ENCODE measurements at places on chromosomes 4 and X.

DNA sequence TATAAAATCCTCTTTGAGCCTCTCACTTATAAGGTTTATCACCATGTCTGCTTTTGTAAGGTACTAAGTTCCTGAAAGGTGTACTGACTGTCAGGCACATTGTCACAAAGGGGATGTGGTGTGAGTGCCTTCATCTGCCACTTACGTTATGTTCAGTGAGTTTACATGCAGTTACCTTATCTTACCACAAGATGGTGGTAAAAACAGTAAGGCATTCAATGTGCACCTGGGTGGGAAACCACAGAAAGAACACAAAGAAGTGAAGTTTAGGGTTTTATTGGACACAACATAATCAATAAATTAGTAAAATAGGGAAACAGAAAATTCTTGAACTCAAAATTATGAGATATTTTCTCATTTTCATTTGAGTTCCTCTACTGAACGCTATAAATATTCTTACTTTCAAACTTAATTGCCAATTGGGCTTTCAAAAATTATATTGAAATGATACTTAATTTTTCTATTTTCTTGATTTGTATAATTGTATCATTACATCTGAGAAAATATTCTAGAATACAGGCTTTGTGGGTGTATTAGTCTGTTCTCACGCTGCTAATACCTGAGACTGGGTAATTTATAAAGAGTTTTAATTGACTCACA is 650.8 kb downstream of the PCDH7 start:
- no peak for DNase-seq

DNA sequence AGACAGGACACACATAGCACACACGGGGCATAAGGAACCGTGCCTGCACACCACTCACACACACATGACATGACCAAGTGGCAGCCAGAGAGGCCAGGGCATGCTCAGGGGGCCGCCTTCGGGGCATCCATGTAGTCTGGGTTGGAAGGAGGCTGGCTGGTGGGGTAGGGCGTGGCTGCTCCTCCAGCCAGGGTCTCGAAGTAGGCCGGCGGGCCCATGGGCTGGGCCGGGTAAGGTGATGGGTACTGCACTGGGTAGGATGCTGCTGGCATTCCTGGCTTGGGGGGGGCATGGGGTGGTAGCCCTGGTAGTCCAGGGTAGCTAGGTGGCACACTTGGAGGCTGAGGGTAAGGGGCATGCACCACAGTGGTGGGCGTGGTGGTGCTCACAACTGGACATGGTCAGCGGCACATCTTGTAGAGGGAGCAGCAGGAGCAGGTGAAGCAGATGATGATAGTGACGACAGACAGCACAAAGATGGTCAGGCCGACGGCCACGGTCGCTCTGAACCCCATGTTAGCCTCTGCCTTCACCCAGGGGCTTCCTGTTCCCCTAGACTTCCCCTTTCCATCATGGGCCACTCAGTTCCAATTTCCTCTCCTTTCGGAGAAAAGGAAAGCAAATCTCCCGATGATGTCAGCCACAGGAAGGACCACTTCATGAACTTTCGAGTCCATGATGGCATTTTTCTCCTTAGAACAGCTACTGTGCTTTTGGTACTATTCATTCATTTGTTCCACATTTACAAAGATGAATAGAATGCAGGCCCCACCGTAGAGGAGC is 10.9 kb upstream of the DDX3X start:
- no peak for DNase-seq

DNA sequence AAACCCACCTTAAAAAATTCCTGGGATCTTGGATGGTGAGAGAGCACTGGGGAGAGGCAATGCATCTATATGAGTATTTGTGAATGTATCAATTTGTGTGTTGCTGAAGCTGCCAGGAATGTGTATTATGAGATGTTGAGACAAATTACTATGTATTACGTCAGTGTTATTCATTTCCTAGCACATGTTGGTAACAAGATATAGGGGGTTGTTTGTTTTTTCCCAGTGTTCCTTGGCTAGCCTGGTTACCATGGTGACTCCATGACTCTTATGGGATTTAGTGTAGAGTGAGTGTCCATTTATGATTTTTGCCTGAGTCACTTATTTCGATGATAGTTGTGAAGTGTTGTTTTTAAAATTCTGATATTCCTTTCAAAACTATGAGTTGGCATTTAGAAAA is 65.6 kb downstream of the RAB40A start:
- DNase-seq, result no peak

GRCh38 chrX:73647632-73648322 is 84.8 kb downstream of the CHIC1 start:
- no peak for DNase-seq

DNA sequence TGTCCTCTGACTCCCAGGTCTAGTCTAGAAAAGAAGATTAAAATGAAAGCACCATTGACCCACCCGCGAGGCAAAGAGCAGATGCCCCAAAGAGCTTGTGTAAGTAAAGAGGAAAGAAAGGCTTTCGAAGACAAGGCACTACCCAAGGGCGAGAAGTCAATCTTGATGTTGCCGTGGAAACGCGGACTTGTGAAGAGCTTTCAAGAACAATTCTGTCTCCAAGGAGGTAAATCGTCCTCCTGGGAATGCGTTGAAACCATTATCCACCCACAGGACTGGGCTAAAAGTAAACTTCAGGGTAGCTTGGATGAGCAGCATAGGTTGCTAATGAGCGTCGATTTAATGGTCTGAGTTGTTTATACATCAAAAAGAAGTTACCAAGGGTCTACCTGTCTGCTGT is 189.3 kb downstream of the DHRSX start:
- DNase-seq, result no peak

GRCh38 chrX:19554786-19555185 is 39.5 kb upstream of the MAP3K15 start:
- no peak for DNase-seq

DNA sequence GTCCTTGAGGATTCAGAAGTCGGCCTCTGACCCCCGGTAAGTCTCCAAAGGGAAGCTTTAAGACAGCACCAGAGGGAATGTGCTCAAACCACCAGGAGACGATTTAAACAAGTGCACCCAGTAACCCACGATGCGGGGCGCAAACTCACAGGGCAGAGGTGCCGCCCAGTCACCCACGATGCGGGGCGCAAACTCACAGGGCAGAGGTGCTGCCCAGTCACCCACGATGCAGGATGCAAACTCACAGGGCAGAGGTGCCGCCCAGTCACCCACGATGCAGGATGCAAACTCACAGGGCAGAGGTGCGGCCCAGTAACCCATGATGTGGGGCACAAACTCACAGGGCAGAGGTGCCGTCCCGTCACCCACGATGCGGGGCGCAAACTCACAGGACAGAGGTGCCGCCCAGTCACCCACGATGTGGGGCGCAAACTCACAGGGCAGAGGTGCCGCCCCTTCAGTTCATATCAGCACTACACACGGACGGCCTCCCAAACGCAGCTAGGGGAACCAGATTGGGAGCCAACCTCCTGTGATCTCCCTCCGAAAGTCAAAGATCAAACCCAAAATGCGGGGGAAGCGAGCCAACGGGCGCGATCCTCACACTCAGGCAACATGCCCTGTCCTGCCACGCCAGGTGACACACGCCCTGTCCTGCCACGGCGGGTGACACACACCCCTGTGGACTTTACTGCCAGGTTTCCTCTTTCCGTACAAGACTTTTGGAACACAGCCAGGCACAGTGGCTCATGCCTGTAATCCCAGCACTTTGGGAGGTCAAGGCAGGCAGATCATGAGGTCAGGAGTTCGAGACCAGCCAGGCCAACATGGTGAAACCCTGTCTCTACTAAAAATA is 11.3 kb downstream of the PPP2R3B start:
- DNase-seq, result peak; percentile 27

DNA sequence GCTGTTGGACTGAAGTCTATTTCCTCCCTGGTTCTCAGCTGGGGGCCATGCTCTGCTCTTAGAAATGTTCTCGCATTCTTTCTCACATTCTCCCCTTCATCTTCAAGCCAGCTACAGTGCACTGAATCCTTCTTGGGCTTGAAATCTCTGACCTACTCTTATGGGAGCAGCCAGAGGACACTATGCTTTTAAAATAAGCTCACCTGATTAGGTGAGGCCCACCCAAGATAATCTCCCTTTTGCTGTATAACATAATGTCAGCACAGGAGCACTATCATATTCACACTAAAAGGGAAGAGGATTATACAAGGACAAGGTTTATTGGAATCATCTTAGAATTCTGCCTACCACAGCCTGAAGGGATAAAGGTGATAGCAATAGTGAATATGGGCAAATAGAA is 146.3 kb downstream of the ZNF674 start:
- no peak for DNase-seq

GRCh38 chrX:74343343-74344279 is 39.6 kb downstream of the ZCCHC13 start:
- no peak for DNase-seq

DNA sequence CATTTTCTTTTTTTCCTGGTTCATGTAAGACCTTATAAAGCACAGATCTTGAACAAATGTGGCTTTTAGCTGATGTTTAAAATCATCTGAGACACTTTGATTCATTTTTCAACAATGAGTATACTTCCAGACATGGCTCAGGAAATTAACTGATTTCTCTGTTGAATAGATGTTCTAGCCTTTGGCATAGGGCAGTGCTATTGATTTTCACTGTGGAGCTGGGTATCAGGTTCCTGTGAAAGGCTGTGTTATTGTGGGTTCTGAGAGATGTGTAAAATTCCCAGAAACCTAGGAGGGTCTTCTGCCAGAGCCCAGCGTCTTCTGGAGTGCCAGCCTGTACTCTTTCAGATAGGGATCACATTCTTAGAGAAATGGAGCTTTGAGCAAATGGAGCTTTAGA is 278.9 kb downstream of the EPHA5 start:
- no peak for DNase-seq

DNA sequence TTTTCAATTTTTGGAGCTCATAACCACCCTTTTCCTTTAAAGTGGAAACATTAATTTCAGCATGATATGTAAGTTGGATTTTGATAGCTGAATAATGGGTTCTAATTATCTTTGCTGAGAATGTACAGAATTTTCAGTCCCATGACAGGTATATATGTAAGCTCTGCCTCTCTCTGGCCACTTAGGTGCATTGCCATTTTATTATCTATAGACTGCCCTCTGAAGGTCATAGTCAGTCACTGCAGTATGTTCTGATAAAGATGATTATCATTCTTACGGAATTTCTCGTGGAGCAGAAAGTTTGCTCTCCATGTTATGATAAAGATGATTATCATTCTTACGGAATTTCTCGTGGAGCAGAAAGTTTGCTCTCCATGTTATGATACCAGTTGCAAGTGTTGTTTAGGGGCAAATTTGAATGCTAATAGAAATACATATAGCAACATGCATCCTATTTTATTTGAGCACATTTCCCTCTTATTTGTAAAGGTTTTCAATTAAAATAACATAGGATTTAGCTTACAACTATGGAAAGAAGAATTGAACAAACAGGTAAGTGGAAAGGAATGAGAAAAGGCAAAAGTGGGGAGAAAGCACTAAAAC is 10.4 kb downstream of the AFP start:
- DNase-seq, result no peak

- DNase-seq, result no peak
These were observed 14.7 kb upstream of the CBR4 start for GRCh38 chr4:169024762-169025161.

Measured in Right ventricle myocardium superior (tissue), 1 donor.